ENCODE measurements at places on chromosomes 12 and 14.

DNA sequence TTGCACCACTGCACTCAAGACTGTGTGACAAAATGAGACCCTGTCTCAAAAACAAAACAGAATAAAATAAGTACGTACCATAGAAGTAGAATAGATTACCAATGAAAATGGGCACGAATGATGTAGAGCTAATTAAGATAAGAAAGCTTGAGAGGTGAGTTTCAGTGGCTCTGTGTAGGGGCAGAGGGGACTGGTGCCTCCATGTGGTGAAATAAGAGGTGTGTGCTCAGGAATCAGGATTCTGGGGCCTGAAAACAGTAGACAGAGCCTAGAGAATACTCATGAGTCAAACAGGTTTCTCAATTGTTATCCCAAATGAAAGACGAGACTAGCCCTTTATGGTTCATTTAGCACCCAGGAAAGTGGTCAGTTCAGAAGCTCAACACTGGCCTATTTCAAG lies 1145.1 kb downstream of the FLRT2 start:
- DNase-seq, result no peak

DNA sequence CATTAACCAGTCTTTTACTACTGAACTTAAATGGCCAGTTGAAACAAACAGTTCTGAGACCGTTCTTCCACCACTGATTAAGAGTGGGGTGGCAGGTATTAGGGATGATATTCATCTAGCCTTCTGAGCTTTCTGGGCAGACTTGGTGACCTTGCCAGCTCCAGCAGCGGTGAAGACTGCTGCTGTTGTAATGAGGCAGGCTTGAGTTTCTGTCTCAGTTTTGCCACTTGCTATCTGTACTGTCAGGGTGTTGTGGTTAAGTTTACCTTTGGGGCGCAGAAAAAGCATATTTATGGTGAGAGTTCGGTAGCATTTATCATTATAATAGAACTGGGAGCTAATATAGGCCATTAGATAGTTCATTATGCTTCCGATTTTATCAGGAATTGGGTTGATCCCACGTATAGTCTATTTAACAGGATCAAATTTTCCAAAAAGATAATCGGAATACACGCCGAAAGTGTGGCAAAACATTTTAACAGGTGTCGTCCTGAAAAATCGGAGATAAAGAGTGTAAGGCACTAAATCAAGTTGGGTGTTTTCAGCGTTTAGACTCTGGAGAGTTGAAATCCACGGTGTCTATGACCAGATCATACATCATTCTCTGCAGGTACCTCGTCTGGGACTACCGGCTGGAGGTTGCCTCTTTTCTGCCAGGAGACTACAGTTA lies 688 bp upstream of the NECAP1 start:
- DNase-seq, result peak; percentile 40

DNA sequence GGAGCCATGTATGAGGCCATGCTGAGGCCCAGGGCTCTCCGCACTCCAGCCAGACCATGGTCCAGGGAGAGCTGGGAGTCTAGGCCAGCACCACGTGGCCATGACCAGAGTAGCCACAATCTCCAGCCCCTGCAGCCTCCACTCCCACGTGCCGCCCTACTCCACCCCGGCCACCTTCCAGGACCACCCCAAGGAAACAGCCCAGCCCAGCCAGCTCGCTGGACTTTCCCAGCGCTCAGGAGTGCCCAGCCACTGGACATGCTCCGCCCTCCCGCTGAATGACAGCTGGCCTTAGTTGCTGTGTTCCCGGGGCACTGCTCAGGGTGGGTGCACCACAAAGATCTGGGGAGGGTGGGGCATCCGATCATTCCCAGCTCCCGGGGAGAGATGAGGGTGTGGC lies 2.1 kb upstream of the C14orf180 start:
- DNase-seq, result no peak

DNA sequence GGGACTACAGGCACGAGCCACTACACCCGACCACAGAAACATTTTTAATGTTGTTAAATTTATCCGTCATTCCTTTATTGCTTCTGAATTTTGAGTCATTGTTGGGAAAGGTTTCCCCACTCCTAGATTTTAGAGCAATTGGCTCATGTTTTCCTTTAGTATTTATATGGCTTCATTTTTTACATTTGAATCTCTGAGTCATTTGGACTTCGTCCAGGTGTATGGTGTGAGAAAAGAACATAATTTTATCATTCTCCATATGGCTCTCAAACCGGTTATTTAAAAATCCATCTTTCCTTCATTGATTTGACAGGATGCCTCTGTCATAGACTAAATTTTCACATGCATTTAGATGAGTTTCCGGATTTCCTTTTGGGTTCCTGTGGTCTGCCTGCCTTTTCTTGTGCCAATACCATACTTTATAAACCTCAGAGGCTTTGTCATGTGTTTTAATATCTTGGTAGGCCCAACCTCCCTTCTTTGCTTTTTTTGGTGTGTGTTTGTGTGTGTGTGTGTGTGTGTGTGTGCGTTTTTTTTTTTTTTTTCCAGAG lies 30.9 kb downstream of the LRTM2 start:
- DNase-seq, result no peak

GRCh38 chr12:86290615-86291014 lies 34.4 kb upstream of the MGAT4C start:
- DNase-seq, result no peak

DNA sequence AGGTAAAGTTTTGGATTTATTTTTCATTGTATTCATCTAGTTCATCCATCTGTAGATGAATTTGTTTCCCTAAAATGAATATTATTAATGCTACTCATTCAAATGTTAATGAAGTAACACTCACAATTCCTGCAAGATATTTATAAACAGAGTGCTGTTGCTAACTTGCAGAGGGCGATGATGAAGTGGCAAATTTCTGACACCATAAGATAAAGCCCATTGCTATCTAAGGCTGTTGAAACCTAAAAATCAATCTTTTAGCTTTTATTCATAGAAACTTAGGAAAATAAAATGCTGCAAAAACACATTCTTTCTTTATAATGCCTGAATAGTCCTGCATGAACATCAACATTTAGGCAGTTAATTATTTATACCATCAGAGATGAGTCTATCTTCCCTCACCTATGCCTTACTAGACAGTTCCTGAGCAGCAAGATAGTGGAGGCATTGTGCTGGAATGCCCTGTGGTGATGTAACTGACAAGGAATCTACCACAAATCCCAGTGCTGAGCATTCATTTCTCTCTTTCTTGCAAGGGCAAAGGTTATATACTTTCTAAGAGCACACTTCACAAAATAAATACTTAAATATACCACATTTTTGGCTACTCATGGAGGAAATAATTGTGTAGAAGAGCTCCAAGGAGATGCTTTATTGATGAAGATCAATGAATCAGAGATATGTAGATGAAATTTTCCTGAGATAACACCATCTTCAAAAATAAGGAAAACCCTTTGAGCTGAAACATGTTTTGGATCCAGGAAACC lies 57.6 kb downstream of the LMNTD1 start:
- DNase-seq, result no peak

DNA sequence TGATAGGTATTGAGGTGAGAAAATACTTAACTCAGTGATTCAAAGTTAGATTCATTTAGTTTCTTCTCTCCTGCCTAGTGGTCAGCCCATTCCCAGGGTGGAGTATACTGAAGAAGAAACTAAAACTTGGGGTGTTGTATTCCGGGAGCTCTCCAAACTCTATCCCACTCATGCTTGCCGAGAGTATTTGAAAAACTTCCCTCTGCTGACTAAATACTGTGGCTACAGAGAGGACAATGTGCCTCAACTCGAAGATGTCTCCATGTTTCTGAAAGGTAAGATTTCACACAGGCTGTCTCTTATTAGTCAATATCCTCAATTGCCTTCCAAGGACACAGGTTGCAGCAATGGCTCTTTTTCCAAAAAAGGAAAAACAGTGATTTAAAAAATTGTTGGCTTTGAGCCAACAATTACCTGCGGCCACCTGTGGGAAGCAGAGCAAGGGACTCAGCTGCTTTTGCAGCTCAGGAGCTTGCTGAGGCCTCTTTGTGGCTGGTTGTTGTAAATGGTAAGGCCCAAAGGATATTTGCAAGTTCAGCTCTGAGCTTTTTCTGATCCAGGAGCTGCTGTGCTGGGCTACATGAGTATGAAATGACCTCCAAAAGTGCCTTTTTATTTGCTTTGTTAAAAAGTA lies 33.9 kb downstream of the TPH2 start:
- no peak for DNase-seq

GRCh38 chr14:104558231-104559027 lies 21.1 kb upstream of the C14orf180 start:
- DNase-seq, result no peak

- DNase-seq, result peak; percentile 48
Observed at GRCh38 chr12:94074216-94074979, 74.0 kb upstream of the PLXNC1 start.

- DNase-seq, result no peak
Observed at GRCh38 chr14:100589071-100589759, 2.0 kb upstream of the BEGAIN start.

DNA sequence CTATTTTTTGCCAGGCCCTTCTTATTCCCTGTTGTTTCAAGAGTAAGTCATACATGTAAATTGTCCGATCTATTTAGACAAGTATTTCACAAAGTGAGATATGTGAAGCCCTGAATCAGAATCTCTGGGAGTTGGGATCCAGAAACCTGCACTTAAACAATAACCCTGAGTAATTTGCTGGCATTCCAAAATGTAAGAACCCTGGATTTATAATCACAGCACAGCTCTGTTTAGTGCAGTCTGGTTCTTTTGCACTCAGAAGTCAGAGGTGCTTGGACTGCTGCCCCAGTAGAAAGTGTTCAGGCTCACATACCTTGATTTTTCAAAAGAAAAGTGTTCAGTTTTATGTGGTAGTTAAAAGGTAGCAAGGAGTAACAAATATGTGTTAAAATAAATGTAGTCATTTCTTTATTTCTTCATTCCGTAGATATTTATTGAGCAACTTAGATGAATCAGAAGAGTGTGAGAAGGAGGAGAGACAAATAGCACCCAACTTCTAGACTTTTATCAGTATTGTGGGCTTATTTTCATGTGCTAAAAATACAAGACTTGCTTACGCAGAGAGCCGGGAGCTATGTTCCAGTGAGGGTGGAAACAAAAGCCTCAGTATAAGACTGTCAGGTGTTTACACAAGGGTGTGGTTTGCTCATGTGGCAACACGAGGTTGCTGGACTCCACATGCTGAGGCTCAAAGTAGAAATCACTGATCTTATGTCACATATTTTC lies 70.1 kb downstream of the SYNE2 start:
- no peak for DNase-seq

- no peak for DNase-seq
Observed at GRCh38 chr14:63596998-63597658, 44.5 kb downstream of the WDR89 start.

DNA sequence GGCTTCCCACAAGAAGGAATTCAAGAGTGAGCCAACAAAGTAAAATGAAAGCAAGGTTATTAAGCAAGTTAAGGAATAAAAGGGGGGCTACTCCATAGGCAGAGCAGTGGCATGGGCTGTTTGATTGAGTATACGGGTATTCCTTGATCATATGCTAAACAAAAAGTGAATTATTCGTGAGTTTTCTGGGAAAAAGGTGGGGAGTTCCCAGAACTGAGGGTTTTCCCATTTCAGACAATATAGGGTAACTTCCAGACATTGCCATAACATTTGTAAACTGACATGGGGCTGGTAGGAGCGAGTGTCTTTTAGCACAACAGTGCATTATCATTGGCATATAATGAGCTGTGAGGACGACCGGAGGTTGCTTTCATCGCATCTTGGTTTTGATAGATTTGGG lies 2.0 kb upstream of the BCL2L14 start:
- no peak for DNase-seq

DNA sequence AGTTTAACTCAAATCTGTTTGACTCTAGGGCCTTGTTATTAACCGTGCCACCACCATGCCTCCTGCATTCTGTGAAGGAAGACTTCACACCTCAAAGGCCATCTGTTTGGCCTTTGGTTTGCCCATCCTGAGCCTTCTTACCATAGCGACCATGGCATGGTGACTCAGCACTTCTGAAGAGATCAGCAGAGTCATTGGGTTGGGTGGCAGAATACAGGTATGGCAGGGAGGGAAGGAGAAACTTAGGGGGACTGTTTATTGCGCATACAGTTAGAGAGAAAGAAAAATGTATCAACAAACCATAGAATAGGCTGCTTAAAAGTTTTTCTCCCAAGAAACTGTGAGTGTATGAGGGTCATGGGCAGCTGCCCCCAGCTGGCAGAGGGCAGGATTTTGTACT lies 49.2 kb downstream of the DAD1 start:
- no peak for DNase-seq

DNA sequence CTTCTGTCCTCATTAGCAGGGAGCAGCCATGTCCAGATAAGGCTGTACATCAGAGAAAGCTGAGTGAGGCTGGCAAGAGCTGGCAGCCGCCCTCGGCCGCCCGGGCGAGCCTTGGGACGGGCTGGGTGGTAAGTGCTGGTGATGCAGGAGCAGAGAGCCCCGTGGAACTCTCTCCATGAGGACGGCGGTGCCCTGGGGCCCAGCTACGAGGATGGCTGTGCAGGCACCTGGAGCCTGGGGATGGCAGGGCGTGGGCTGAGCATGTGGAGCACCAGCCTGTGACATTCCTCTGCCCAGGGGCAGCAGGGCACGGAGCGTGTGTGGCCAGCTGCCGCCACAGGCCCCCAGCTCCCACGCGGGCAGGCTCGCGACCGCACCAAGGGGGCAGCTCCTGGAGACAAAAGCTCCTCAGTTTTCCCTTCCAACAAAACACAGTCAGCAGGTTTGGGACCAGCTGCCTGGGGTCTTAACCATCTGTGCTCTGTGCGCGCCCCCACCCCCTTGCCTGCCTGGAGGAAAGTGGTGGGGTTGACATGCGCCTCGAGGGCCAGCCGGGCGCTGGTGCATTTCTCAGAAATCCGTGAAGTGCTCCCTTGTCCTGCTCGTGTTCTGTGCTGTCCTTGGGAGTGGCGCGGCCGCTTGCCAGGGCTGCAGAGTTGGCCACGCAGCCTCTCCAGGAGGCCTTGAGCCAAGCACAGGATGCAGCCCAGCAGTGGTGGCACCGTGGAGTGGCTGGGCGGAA lies 21.4 kb downstream of the PACS2 start:
- DNase-seq, result peak; percentile 72

- no peak for DNase-seq
Observed at GRCh38 chr12:52323001-52323400, 1.8 kb upstream of the KRT83 start.

DNA sequence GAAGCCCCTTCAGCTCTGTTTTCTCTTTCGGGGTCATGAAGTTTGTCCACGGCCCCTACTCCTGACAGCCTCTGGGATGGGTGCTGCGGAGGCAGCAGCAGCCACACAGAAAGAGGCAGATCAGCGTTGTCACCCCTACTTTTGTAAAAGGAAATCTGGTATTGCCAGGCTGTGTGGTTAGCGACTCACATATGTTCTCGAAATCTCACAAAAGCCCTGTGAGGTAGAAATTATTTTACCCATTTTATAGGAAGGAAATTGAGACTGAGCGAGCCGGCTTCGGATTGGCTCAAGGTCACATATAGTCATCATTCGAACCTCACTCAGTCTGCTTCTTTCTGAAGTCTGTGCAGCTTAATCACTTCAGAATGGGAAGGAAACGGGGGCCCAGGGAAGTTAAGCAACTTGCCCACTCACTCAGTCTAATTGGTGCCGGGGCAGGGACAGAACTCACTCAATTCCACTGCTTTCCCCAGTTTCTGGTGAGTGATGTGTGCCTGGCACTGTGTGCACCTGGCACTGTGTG lies 1.1 kb upstream of the CKAP4 start:
- DNase-seq, result peak; percentile 41

All from Ammon's horn (tissue), 1 donor.